ENCODE measurements at places on chromosomes 16 and 17. TPM values are rescaled to one million over a fixed set of nuclear protein-coding genes. Genes with fewer than 3 reads are reported as not detected.

Gene SDR42E1
- 0.20 TPM for total RNA-seq

DNA sequence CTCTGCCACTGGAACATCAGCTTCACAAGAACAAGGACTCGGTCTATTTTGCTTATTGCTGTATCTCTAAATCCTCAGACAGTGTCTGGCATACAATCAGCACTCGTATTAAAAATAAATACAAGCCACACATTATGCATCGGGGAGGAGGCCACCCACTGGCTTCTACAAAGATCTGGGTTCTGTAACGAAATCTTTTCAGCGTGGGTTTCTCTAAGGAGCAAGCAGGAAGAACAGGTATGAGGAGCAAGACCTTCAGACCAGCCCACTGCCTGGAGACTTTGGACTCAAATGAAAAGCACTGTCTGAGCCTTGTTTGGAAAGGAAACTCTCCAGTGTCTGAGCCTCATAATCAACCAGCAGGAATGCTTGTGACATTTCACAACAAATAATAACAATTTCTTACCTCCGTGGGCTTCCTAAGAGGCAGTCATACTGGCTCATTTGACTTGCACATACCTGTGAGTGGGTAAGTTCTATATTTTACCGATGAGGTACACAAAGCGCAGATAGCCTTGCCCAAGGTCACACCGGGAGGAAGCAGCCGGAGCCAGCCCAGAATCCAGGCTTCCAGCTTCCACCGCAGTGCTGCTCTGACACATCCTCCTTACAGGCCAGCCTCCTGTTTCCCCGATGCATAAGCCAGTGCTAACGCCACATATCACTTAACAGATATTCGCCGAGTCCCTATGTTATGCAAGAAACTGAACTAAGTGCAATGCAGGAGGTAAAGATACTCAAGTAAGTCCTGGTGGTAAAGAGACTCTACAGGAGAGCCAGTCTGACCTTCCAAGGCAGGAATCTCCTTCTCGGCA, 118.6 kb upstream of the TNRC6C start:
- no peaks in the 10 kb centered on the region for H3K4me1 ChIP-seq
- no peak for DNase-seq
- no peak overlapping the region for H3K27ac ChIP-seq

Gene DBF4B
- total RNA-seq = 15.5 TPM

GRCh38 chr16:89104930-89105571, 11.4 kb downstream of the ACSF3 start:
- no peak overlapping the region for H3K27ac ChIP-seq
- peaks cover 19% of the 10 kb centered on the region for H3K36me3 ChIP-seq
- no peak overlapping the region for H3K4me3 ChIP-seq

- peak overlapping the region; percentile 89 for H3K27ac ChIP-seq
- peaks cover 17% of the 10 kb centered on the region for H3K4me1 ChIP-seq
- no peak for DNase-seq
- peak overlapping the region; percentile 92 for H3K4me3 ChIP-seq
- H3K36me3 ChIP-seq = no peaks in the 10 kb centered on the region
Measured at GRCh38 chr16:58001781-58002415, 691 bp downstream of the USB1 start.

Gene CDYL2
- 30.5 TPM for total RNA-seq

DNA sequence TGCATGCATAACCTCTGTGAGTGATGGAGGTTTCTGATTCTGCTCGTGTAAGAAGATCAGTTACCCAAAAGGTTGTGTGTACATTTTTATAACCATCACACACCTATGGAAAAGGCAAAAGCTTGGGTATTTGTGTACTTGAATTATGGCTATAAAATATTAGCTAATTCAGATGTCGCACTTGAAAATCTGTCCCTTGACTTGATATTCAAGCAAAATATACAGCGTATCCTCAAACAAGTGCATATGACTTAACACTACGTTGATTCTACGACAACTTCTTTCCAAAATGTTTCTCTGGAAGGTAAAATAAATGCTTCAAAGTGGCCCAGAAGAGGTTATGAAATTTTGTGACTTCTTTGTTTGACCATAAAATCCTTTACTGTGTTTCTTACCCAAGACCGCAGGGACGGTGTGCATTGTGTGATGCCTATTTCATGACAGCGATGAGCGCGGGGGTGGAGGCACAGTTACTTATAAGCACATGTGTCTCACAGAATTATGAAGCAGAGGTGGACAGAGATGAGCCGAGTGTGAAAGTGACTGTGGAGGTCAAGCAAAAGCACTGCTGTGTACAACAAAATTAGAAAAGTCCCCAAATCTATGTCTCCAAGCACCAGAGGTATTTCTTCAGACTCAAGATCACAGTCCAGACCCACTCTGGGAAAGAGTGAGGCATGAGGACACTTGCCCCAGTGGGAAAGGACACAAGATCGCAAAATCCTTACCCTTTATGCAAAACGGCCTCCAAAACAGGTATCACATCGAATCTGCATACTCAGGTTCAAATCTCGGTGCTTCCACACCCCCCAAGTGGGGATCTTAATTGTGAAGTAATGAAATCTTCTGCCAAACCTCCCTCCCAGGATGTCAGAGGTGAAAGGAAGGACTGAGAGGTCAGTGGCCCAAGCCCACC, 4.1 kb upstream of the HOXB9 start:
- no peak overlapping the region for H3K4me3 ChIP-seq
- H3K4me1 ChIP-seq = no peaks in the 10 kb centered on the region
- DNase-seq = no peak
- peaks cover 30% of the 10 kb centered on the region for H3K27me3 ChIP-seq
- no peak overlapping the region for H3K27ac ChIP-seq

- H3K27ac ChIP-seq = no peak overlapping the region
- no peak for DNase-seq
- no peaks in the 10 kb centered on the region for H3K36me3 ChIP-seq
- no peak overlapping the region for H3K4me3 ChIP-seq
- no peaks in the 10 kb centered on the region for H3K27me3 ChIP-seq
- H3K4me1 ChIP-seq = no peaks in the 10 kb centered on the region
Measured at GRCh38 chr17:5331506-5331905, 49.4 kb downstream of the RABEP1 start.

Gene DPEP2
- total RNA-seq = not detected

DNA sequence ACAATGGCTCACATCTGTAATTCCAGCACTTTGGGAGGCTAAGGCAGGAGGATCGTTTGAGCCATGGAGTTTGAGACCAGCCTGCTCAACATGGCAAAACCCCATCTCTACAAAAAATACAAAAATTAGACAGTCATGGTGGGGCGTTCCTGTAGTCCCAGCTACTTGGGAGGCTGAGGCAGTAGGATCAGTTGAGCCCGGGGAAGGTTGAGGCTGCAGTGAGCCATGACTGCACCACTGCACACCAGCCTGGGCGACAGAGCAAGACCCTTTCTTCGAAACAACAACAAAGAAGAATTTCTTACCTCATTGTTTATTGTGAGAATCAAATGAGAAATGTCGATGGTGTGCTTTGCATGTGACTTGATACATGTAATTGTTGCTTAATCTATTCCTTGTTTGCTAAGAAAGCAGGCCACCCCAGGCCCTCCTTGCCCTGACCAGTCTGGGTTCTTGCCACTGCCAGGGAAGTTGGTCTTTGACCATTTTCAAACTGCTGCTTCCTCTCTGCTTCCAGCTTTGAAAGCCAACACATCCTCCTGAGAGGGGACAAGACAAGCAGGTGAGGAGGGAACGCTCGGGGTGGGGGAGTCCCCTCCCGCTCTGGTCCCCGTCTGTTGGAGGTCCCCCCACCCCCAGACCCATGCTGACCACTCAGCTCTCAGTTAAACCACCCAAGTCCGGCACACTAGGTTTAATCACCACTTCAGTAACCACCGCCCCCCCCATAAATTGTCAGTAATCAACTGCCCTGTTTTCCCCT, 47.3 kb upstream of the CPNE2 start:
- peaks cover 5% of the 10 kb centered on the region for H3K4me1 ChIP-seq
- DNase-seq = no peak
- peaks cover 7% of the 10 kb centered on the region for H3K36me3 ChIP-seq
- H3K27ac ChIP-seq = no peak overlapping the region
- no peak overlapping the region for H3K4me3 ChIP-seq

DNA sequence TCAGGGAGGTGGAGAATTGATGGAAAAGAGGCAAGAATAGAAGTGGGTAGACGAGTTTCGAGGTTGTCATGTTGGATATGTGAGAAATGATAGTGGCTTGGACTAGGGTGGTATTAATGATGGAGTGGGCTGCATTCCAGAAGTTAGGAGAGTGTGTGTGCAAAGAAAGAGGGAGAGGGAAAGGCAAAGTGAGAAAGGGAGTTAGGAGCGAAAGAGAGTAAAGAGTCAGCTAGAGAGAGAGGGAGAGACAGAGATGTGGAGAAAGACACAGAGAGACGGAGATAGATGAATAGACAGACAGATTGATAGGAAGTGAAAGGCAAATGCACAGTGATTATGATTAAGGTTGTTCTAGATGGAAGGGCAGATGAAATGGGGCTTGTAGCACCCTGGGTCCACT, 5.4 kb upstream of the GPR139 start:
- no peaks in the 10 kb centered on the region for H3K36me3 ChIP-seq
- H3K4me1 ChIP-seq = no peaks in the 10 kb centered on the region
- no peak overlapping the region for H3K4me3 ChIP-seq
- DNase-seq = no peak
- H3K27ac ChIP-seq = no peak overlapping the region
- peaks cover 13% of the 10 kb centered on the region for H3K27me3 ChIP-seq

DNA sequence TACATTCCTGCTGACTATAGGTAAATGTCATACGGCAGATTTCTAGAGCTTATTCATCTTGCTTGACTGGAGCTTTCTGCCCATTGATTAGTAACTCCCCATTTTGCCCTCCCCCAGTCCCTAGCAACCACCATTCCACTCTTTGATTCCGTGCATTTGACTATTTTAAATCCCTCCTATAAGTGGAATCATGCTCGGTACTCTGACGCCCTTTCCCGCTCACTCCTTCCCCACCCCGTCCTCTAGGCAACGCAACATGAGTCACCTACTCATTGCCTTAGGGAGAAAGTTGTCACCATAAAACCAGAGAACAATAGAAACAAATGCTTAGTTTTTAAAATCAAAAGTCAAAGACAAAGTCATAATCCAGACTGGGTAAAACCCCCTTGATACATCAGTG, 45.5 kb upstream of the RBBP6 start:
- H3K36me3 ChIP-seq = no peaks in the 10 kb centered on the region
- no peaks in the 10 kb centered on the region for H3K4me1 ChIP-seq
- H3K27ac ChIP-seq = no peak overlapping the region

- H3K4me1 ChIP-seq = peaks cover 13% of the 10 kb centered on the region
- no peak for DNase-seq
- H3K4me3 ChIP-seq = no peak overlapping the region
Measured at GRCh38 chr16:747978-748746, 7.4 kb upstream of the CIAO3 start.

DNA sequence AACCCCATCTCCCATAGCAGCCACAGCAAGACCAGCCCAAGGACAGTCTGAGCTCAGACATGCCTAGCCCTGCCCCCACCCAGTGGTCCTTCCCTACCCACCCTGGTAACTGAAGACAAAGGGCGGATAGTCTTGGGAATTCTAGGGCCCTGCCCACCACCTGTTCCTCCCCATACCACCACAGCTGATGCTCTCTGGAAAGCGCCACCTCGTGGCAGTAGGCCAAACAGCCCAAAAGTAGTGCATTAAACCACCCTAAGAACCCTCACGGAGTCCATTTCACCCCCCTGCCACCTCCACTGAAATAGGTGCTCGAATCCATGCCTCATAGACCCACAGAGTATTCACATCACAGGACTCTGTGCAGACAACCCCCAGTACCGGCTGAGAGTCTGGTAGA, 1021.4 kb downstream of the CDH8 start:
- H3K36me3 ChIP-seq = peaks cover 4% of the 10 kb centered on the region
- H3K27ac ChIP-seq = no peak overlapping the region
- peaks cover 1% of the 10 kb centered on the region for H3K27me3 ChIP-seq
- H3K4me3 ChIP-seq = no peak overlapping the region
- peaks cover 9% of the 10 kb centered on the region for H3K4me1 ChIP-seq

GRCh38 chr17:3683054-3683511, 12.9 kb downstream of the P2RX5 start:
- no peaks in the 10 kb centered on the region for H3K36me3 ChIP-seq
- H3K4me3 ChIP-seq = no peak overlapping the region
- peaks cover 2% of the 10 kb centered on the region for H3K4me1 ChIP-seq
- H3K27me3 ChIP-seq = no peaks in the 10 kb centered on the region
- H3K27ac ChIP-seq = no peak overlapping the region

DNA sequence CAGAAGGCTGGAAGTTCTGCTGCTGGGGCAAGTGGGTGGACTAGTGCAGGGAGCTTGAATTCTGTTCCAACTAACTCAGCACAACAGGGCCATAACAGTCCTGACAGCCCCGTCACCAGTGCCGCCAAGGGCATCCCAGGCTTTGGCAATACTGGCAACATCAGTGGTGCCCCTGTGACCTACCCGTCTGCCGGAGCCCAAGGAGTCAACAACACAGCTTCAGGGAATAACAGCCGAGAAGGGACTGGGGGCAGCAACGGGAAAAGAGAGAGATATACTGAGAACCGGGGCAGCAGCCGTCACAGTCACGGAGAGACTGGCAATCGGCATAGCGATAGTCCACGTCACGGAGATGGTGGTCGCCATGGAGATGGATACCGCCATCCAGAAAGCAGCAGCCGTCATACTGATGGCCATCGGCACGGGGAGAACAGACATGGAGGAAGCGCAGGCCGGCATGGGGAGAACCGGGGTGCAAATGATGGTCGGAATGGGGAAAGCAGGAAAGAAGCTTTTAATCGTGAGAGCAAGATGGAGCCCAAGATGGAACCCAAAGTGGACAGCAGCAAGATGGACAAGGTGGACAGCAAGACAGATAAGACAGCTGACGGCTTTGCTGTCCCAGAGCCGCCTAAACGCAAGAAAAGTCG, 9.4 kb upstream of the PSMC5 start:
- H3K27ac ChIP-seq = peak overlapping the region; percentile 28
- no peak for DNase-seq
- H3K36me3 ChIP-seq = no peaks in the 10 kb centered on the region
- peaks cover 11% of the 10 kb centered on the region for H3K27me3 ChIP-seq

Gene RHBDL3
- 124 TPM for total RNA-seq

DNA sequence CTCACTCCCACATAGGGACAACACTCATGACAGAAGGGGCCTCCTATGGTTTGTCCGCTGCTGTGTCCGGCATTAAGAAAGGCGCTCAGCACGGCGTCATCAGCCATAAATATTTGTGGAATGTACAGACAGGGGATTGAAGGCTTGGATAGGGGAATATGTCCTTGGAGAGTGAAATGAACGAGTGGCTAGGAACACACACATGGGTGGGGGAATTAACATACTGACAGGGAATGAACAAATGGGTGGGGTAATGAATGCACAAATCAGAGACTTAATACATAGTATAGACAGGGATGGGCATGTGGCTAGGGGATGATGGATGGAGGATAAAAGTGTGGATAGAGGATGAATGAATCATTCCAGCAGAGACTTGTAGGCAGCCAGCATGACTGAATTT, 154.0 kb upstream of the HSBP1 start:
- H3K27ac ChIP-seq = no peak overlapping the region
- no peak overlapping the region for H3K4me3 ChIP-seq
- peaks cover 6% of the 10 kb centered on the region for H3K27me3 ChIP-seq
- no peaks in the 10 kb centered on the region for H3K36me3 ChIP-seq
